ENCODE measurements at places on chromosomes 4 and X.

DNA sequence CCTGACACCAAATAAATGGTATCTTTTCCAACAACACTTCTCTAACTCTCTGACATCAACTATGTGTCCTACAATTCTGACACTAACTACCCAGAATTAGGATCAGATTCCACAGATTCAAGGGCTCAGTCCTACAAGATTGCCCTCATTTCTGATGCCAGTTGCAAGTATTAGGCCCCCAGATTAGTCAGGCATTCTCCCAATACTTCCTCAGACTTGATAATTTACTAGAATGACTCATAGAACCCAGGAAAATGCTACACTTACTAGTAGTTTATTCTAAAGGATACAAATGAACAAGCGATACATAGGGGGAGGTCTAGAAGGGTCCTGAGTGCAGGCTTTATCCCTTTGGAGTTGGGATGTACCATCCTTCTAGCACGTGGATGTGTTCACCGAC is 8.5 kb downstream of the TIGD2 start:
- no peaks in the 10 kb centered on the region for H3K27me3 ChIP-seq
- no peak overlapping the region for H3K27ac ChIP-seq
- DNase-seq: no peak

GRCh38 chrX:107831071-107831730 is 5.5 kb downstream of the MID2 start:
- H3K4me3 ChIP-seq: no peak overlapping the region
- no peak for DNase-seq
- H3K36me3 ChIP-seq: no peaks in the 10 kb centered on the region
- peaks cover 45% of the 10 kb centered on the region for H3K27me3 ChIP-seq

DNA sequence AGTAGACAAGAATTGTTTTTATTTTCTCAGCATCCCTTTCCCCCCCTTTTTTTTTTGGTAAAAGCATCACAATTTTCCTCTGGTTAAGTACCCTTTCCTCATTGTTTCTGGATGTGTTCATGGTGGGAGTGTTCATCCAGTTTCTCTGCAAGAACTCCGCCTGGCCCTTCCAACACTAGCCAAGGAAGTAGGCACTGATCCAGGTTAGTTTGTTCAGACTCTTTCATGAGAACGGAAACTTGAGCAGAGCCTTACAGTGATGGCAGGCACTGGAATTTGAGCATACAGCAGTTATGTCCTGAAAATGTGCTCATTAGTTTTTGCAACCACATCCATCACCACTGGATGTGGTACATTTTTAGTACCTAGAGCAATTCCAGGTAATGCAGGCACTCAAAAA is 336.1 kb upstream of the BOD1L1 start:
- no peak overlapping the region for H3K4me3 ChIP-seq
- no peaks in the 10 kb centered on the region for H3K4me1 ChIP-seq
- no peak overlapping the region for H3K27ac ChIP-seq

DNA sequence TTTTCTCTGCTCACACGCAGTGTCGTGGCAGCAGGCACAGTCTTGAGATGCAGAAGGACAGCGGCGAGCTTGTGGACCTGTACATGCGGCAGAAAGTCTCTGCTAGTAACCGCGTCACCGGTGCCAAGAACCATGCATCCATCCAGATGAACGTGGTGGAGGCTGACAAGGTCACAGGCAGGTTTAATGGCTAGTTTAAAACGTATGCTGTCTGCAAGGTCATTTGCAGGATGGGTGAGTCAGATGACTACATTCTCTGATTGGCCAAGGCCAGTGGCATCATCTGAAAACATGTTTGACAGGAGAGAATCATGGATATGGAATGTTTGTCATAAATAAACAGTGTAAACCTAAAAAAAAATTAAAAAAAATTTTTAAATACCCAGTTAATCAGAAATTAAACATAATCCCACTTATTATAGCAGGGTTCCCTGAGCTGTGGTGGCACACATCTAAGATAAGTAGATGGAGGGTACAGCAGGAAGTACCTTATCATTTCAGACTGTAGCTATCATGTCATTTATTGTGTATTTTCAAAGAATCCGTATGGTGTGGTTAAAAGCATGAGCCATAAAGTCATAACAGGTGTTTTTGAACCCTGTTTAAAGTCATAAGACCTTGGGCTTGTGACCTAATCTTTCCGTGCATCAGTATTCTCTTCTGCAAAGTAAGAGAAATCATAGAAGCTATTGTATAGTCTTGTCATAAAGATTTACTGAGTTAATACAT is 7.5 kb upstream of the BMP2K start:
- no peak overlapping the region for H3K27ac ChIP-seq
- peaks cover 40% of the 10 kb centered on the region for H3K4me1 ChIP-seq
- no peaks in the 10 kb centered on the region for H3K36me3 ChIP-seq
- no peak overlapping the region for H3K4me3 ChIP-seq

DNA sequence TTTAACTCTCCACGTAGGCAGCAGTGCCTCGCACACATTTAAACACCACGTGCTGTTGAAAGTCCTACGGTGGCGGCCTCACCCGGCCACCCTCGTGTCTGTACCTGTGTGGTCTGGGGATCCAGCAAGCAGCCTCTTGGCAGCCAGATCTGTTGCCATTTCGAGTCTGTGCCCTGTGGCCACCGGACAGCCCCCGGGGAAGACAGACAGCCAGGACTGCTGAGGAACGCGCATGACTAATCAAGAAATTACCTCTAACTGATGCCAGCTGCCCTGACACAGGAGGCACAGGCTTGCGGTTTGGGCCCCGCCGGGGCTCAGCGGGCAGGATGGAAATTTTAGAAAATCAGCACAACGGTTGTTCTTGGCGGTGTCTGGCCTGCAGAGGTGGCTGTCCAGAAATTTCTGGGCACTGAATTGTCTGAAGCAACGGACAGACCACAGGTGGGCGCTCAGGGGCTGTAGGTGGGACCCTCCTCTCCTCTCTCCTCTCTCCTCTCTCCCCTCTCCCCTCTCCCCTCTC is 15.6 kb upstream of the ASMTL start:
- peak overlapping the region; percentile 94 for H3K27ac ChIP-seq
- H3K4me3 ChIP-seq: peak overlapping the region; percentile 63
- H3K4me1 ChIP-seq: peaks cover 83% of the 10 kb centered on the region
- DNase-seq: peak; percentile 82
- peaks cover 38% of the 10 kb centered on the region for H3K36me3 ChIP-seq
- no peaks in the 10 kb centered on the region for H3K27me3 ChIP-seq

GRCh38 chrX:39174241-39174771 is 373.0 kb downstream of the MID1IP1 start:
- peaks cover 25% of the 10 kb centered on the region for H3K4me1 ChIP-seq
- H3K36me3 ChIP-seq: no peaks in the 10 kb centered on the region
- H3K27me3 ChIP-seq: peaks cover 11% of the 10 kb centered on the region
- H3K27ac ChIP-seq: peak overlapping the region; percentile 84
- peak overlapping the region; percentile 49 for H3K4me3 ChIP-seq

- peaks cover 90% of the 10 kb centered on the region for H3K27me3 ChIP-seq
- no peaks in the 10 kb centered on the region for H3K36me3 ChIP-seq
- H3K4me3 ChIP-seq: no peak overlapping the region
- H3K27ac ChIP-seq: no peak overlapping the region
Measured at GRCh38 chr4:133149932-133150471, 908 bp downstream of the PCDH10 start.

- no peaks in the 10 kb centered on the region for H3K36me3 ChIP-seq
- no peaks in the 10 kb centered on the region for H3K4me1 ChIP-seq
- DNase-seq: no peak
- H3K27me3 ChIP-seq: no peaks in the 10 kb centered on the region
- no peak overlapping the region for H3K27ac ChIP-seq
Measured at GRCh38 chr4:27251771-27252170, 391.1 kb downstream of the STIM2 start.

DNA sequence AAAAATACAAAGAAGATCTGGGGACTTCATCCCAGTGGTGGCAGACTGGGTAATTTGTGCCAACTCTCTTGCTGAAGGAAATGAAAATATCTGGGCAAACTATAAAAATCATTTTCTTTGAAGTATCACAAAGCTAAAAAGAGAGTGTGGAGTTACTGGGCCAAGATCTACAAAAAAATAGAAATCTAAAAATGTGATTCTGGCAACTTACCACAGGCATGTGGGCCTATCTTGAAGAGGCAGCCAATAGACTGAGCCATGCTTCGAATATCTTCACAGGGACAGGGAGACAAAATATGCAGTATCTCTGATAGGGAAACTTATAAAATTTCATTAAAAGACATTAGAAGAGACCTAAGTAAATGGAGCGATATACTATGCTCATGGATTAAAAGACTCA is 168.8 kb downstream of the RCHY1 start:
- H3K4me1 ChIP-seq: no peaks in the 10 kb centered on the region
- DNase-seq: no peak
- H3K36me3 ChIP-seq: no peaks in the 10 kb centered on the region
- no peak overlapping the region for H3K27ac ChIP-seq
- no peaks in the 10 kb centered on the region for H3K27me3 ChIP-seq

- H3K27me3 ChIP-seq: peaks cover 2% of the 10 kb centered on the region
- DNase-seq: no peak
- H3K4me1 ChIP-seq: no peaks in the 10 kb centered on the region
- no peak overlapping the region for H3K4me3 ChIP-seq
- H3K36me3 ChIP-seq: no peaks in the 10 kb centered on the region
- H3K27ac ChIP-seq: no peak overlapping the region
Measured at GRCh38 chr4:174474457-174475075, 47.7 kb downstream of the HPGD start.

DNA sequence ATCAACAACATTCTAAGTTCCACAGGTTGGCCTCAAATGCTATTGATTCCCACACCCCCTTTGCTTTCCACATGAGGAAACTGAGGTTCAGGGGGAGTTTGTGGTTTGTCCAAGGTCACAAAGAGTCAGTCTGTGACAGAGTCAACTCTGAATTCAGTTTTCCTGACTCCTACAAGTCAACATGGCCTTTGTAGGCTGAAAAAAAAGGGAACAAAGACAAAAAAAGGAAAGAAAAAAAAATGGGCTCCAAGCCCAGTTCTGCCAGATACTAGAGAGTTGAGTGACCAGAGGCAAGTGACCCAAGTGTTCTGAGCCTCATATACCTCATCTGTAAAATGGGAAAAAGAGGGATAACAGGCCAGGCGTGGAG is 16.5 kb upstream of the PIM2 start:
- H3K36me3 ChIP-seq: peaks cover 78% of the 10 kb centered on the region
- no peaks in the 10 kb centered on the region for H3K27me3 ChIP-seq
- no peak for DNase-seq
- peaks cover 74% of the 10 kb centered on the region for H3K4me1 ChIP-seq
- H3K4me3 ChIP-seq: peak overlapping the region; percentile 44

- H3K27ac ChIP-seq: no peak overlapping the region
- no peaks in the 10 kb centered on the region for H3K36me3 ChIP-seq
- H3K4me1 ChIP-seq: no peaks in the 10 kb centered on the region
- H3K4me3 ChIP-seq: no peak overlapping the region
Measured at GRCh38 chrX:31909850-31910572, 838.2 kb upstream of the FTHL17 start.

DNA sequence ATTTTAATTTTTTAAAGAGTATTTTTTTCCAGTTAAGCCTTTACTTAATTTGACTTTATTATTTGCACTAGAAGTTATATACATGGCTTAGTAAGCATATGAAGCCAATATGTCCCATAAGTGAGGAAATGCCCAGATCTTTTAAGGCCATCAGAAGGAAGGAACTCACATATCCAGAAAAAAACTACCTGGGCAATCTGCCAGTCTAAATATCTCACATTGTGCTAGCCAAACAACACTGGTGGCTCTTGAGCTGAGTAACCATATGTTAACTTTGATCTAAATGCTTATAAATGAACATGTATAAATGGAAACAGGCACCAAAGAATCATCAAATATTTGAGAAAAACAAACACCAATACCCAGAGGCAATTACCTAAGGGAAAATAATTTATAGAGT is 138.6 kb upstream of the APOOL start:
- peaks cover 22% of the 10 kb centered on the region for H3K27me3 ChIP-seq
- no peaks in the 10 kb centered on the region for H3K4me1 ChIP-seq
- H3K27ac ChIP-seq: no peak overlapping the region
- DNase-seq: no peak
- H3K4me3 ChIP-seq: no peak overlapping the region
- no peaks in the 10 kb centered on the region for H3K36me3 ChIP-seq

- no peaks in the 10 kb centered on the region for H3K36me3 ChIP-seq
- DNase-seq: no peak
- no peaks in the 10 kb centered on the region for H3K27me3 ChIP-seq
Measured at GRCh38 chrX:5057786-5058185, 1170.9 kb downstream of the NLGN4X start.

GRCh38 chrX:11666952-11667685 is 1.4 kb upstream of the ARHGAP6 start:
- no peak for DNase-seq
- no peaks in the 10 kb centered on the region for H3K36me3 ChIP-seq
- H3K4me1 ChIP-seq: peaks cover 11% of the 10 kb centered on the region
- H3K27me3 ChIP-seq: peaks cover 88% of the 10 kb centered on the region
- H3K27ac ChIP-seq: no peak overlapping the region

- no peak for DNase-seq
- H3K4me3 ChIP-seq: no peak overlapping the region
- no peak overlapping the region for H3K27ac ChIP-seq
- H3K27me3 ChIP-seq: peaks cover 23% of the 10 kb centered on the region
- no peaks in the 10 kb centered on the region for H3K4me1 ChIP-seq
Measured at GRCh38 chr4:1480720-1481119, 74.5 kb upstream of the NKX1-1 start.

DNA sequence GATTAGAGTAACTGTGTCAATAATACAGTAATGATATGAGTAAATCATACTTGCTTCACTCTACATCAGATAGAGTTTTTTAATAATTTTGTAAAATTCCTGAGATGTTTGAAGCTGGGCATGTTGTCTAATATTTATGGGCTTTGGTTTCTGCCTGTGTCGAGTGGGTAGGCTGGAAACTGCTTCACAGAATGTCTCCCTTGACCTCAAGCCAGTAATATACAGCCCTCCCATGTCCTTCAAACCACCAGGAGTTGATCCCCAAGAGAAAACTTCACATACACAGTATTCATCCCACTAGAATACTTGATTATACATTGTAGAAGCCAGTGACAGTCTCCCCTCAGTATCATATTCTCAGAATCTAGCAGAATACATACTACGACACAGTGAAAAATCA is 284.8 kb upstream of the TENM3 start:
- H3K27ac ChIP-seq: no peak overlapping the region
- no peaks in the 10 kb centered on the region for H3K4me1 ChIP-seq
- H3K27me3 ChIP-seq: no peaks in the 10 kb centered on the region
- no peak for DNase-seq

GRCh38 chr4:57764856-57765255 is 654.7 kb upstream of the IGFBP7 start:
- DNase-seq: no peak
- H3K4me1 ChIP-seq: no peaks in the 10 kb centered on the region
- no peaks in the 10 kb centered on the region for H3K27me3 ChIP-seq
- no peak overlapping the region for H3K4me3 ChIP-seq
- no peak overlapping the region for H3K27ac ChIP-seq

DNA sequence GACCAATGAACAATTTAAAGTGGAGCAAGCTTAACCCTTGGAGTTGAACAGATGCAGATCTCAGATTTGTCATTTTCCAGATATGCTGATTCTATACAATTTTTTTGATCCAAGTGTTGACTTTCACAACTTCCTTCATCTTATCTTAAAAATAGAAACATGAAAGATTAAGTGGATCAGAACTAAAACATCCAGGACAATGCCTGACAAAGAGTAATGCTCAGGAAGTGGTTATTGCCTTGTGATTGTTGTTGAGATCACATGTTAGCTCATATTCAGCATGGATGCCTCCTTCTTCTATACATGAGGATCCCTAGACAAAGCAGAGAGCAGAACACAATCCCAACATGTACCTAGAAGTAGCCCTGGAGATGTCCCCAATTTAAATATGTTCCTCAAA is 160.9 kb downstream of the PPARGC1A start:
- no peak for DNase-seq
- no peak overlapping the region for H3K4me3 ChIP-seq
- H3K36me3 ChIP-seq: no peaks in the 10 kb centered on the region
- no peaks in the 10 kb centered on the region for H3K4me1 ChIP-seq
- no peak overlapping the region for H3K27ac ChIP-seq

All from activated T-cell treated with anti-CD3 and anti-CD28 coated beads, Interleukin-2, amount 50 U/mL, for 24 hours (primary cell).